ENCODE measurements at places on chromosomes 12 and 14. TPM values are rescaled to one million over a fixed set of nuclear protein-coding genes. Genes with fewer than 3 reads are reported as not detected.

DNA sequence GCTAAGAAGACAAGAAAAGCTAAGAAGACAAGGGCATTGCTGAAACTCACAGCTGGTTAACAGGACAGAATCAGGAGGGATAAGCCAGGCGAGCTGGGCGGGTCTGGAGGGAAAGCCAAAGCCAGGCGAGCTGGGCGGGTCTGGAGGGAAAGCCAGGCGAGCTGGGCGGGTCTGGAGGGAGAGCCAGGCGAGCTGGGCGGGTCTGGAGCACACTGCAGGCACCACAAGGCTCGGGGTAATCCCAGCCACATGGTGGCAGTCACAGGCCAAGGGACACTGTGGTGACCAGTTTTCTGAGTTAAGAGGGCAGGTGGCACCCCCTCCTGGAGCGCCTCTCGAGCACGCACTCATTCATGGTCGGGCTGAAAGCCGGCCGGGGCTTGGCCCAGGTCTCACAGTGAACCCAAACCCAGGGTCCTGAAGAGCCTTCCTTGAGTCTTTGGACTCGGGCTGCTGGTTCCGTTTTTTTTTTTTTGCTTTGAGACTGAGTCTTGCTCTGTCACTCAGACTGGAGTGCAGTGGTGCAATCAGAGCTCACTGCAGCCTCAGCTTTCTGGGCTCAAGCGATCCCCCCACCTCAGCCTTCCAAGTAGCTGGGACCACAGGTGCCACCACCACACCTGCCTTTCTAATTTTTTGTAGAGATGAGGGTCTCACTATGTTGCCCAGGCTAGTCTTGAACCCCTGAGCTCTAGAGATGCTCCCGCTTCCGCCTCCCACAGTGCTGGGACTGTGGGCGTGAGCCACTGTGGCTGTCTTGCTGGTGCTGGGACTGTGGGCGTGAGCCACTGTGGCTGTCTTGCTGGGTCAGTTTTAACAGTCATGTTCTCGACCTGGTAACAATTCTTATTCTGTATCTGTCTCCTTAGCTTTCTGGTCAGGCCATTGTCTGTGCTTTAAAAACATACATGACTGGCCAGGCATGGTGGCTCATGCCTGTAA, 40.2 kb downstream of the HSP90AA1 start:
- DNase-seq = peak; percentile 84

DNA sequence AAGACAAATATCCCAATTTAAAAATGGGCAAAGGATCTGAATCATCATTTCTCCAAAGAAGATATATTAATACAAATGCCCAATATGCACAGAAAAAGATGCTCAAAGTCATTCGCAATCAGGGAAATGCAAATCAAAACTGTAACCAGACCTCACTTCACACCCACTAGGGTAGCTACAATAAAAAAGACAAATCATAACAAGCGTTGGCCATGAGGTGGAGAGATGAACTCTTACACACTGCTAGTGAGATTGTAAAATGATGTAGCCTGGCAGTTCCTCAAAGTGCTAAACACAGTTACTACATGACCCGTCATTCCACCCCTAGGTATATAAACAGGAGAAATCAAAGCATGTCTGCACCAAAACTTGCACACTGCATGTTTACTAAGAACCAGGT, 30.4 kb downstream of the CDC42BPB start:
- no peak for DNase-seq

ADGRD1 gene
- 89.1 TPM for total RNA-seq

DNA sequence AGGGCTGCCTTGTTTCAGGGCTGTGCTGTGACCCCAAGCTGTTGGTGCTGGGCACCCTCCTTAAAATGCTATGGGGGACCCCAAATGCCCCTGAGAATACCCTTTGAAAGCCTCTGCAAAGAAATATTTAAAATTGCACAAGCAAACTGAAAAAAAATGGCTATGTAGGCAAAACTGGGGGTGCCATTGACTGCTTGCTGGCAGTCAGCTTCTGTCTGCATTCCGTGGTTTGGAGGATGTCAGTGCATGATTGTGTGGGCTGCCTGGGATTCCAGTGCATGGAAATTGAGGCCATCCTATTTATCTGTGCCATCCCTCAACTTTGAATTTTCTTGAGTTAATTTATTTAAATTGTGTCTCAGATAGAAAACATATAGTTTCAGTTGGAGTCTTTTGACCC, 113.7 kb upstream of the RTL1 start:
- DNase-seq = no peak

- DNase-seq = no peak
Measured at GRCh38 chr12:33671676-33672075, 232.1 kb upstream of the SYT10 start.

GRCh38 chr12:53076461-53076860, 2.7 kb downstream of the SPRYD3 start:
- no peak for DNase-seq

FGF6 gene
- total RNA-seq = not detected

- DNase-seq = no peak
Measured at GRCh38 chr12:66746489-66747201, 67.8 kb upstream of the GRIP1 start.

GABARAPL1 gene
- 282 TPM for total RNA-seq

RNASE7 gene
- not detected for total RNA-seq

DNA sequence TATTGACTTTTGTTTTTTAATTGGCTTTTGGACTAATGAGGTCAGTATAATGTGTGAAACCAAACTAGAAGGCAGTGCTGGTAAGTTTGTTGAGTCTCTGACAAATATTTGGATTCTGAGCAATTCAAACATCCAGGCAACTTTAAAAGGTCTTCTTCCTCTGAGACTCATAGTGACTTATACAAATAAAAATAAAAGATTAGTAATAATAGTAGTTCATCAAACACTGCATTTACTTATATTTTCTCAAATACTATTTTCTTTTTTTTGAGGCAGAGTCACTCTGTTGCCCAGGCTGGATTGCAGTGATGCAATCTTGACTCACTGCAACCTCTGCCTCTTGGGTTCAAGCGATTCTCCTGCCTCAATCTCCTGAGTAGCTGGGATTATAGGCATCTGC, 337.9 kb downstream of the DAD1 start:
- DNase-seq = no peak

DNA sequence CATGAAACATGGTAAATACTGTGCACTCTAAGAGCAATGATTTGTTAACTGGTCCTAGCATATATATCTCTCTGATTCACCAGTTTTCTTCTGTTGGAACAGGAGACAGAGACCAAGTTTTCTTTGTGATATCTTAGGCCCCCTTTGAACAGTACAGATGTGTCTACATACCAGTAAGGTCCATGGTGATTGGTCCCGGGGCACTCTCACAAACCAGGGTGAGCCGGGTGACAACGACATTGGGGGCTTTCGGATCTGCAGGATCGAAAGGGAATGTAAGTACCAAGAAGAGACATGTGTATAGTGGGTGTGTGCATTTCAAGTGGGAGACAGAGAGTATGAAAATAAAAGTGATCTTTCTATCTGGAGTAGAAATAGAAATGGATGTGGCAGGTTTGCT, 11.3 kb upstream of the ERP27 start:
- no peak for DNase-seq

ARMH4 gene
- 5.5 TPM for total RNA-seq

GRCh38 chr14:67735336-67736147, 33.9 kb downstream of the RDH12 start:
- no peak for DNase-seq

DNA sequence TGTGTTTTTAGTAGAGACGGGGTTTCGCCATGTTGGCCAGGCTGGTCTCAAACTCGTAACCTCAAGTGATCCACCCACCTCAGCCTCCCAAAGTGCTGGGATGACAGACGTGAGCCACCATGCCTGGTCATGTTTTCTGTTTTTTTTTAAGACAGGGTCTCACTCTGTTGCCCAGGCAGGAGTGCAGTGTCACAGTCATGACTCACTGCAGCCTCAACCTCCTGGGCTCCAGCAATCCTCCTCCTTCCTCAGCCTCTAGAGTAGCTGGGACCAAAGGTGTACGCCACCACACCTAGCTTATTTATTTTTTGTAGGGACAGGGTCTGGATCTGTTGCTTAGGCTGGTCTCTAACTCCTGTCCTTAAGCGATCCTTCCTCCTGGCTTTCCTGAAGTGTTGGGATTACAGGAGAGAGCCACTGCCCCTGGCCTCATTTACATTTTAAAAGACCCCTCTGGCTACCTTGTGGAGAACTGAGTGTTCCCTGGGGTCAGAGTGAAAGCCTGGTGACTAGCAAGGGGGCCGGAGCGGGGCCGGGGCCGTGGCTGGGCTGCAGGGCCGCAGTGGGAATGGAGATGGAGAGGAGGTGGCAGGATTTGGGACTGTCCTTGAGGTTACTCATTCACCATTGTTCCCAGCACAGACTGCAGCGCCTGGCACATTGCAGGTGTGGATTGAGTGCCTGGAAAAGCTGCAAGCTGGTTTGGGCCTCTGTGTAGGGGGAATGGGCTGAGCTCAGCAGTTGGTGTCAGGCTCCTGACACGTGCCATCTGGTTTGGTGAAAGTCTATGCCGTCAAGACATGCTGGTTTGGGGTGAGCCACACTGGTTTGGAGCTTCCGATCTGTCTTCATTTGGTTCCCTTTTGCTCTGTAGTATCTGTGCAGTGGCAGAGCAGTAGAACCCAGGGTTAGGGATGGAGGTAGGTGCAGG, 18.1 kb downstream of the KMT5A start:
- no peak for DNase-seq

EIF2S3B gene
- total RNA-seq = 0.62 TPM

LLPH gene
- 18.1 TPM for total RNA-seq

- no peak for DNase-seq
Measured at GRCh38 chr12:116694653-116695463, 43.0 kb downstream of the SPRING1 start.

DNA sequence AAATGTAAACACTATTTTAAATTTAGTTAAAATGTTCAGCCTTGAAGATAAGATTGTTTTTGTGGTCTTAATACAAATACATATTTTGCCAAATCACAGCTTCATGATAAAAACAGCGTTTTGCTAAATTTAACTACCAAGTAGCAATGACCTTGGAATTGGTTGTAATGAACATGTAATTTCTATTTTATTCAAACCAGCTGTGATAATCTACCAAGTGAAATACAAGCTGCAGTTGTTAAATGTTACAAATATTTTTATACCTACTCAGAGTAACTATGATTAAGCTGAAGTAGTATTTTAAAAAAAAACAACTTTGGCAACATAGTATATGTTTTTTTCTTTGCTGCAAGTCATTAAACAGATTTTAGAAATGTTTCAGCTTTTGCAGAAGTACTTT, 96.2 kb downstream of the CPSF2 start:
- DNase-seq = no peak

- no peak for DNase-seq
Measured at GRCh38 chr14:71116568-71117122, 209.4 kb downstream of the PCNX1 start.

- DNase-seq = no peak
Measured at GRCh38 chr12:130170611-130171010, 8.3 kb downstream of the FZD10 start.

GRCh38 chr14:81416194-81416952, 16.2 kb upstream of the STON2 start:
- no peak for DNase-seq

DNA sequence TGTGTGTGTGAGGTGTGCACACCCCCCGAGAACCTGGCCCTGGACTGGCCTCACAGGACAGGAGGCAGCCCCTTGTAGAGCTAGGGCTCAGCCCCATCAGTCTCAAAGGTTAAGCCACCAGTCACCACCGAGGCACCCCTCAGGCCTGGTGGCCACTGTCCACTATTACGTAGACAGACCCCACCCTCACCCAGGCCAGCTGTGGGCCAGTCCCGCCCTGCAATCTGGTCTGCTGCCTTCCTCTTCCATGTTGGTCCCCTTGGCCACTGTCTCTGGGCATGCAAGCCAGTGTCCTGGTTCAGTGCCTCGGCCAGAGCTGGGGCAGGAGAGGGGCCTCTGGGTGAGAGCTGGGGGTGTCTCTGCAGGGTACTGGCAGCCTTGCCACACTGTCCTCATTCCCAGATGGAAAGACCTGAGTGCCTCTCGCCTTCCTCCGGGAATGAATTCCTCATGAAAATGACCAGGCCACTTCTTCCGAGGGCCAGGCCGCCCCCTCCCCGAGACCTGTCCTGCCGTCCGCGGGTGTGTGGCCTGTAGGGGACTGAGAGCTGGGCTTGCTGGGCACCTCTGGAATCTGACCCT, 897 bp upstream of the TEX22 start:
- DNase-seq = peak; percentile 68

SPRING1 gene
- total RNA-seq = 9.4 TPM

- DNase-seq = peak; percentile 86
Measured at GRCh38 chr12:2853626-2854025, 3.2 kb downstream of the TEX52 start.

DNA sequence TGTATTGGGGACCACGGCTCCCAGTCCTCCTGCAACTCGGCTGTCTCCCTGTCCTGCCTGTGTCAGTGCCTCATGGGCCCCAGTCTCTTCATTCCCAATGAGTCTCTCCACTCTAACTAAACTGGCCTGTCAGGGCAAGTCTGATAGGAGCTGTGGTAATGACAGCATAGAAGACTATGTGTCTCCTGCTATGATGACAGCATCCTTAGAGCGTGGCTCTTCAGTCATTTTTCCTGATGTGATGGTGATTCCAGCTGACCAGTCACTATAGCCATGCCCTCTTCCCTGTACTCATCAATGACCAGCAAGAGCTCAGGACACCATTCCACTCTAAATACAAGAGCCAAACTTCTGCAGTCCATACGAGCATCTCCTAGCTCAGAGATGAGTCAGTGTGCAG, 339.8 kb downstream of the PCNX1 start:
- no peak for DNase-seq

- no peak for DNase-seq
Measured at GRCh38 chr12:48459259-48459658, 13.1 kb upstream of the ANP32D start.

RNASE4 gene
- total RNA-seq = 11.9 TPM

GRCh38 chr14:58107947-58108552, 44.0 kb downstream of the ARMH4 start:
- DNase-seq = no peak

CYP46A1 gene
- total RNA-seq = 2.2 TPM

- no peak for DNase-seq
Measured at GRCh38 chr14:102408724-102409123, 46.0 kb downstream of the TECPR2 start.

GRCh38 chr12:4157122-4157521, 116.4 kb upstream of the CCND2 start:
- DNase-seq = no peak

EDDM3A gene
- not detected for total RNA-seq

RNU4-1 gene
- total RNA-seq = 1,499 TPM

DNA sequence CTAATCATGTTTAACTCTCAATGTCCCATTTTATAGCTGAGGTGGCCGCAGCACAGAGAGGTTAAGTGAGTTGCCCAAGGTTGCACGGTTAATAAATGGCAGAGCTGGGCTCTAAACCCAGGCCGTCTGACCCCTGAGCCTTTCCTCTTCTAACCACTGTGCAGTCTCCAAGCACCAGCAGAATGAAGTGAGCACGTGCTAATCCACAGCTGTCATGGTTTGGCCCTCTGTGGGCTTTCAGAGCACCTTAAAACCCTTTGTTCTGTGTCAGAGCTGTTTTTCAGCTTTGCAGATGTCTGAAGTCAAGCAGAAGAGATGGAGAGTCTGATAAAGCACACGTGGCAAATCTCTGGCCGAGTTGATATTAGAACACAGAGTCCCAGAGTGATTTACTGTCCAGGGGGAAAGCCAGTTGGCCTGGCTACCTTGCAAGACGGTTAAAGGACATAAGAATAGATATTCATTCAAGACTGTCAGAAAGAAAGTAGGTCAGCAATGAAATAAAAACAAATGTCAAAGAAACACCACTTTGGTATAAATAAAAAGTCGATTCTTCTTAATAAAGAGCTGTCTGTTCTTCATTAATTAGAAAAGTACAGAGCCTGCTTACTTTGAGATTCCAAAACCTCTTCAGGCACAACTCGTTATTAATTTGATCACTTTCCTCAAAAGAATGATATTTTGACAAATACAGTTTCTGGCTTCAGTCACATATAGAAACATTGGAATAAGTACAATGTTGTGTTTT, 107.3 kb downstream of the CRADD start:
- DNase-seq = no peak

All from Right ventricle myocardium inferior (tissue), 1 donor.